ENCODE measurements at places on chromosomes 11 and 22.

DNA sequence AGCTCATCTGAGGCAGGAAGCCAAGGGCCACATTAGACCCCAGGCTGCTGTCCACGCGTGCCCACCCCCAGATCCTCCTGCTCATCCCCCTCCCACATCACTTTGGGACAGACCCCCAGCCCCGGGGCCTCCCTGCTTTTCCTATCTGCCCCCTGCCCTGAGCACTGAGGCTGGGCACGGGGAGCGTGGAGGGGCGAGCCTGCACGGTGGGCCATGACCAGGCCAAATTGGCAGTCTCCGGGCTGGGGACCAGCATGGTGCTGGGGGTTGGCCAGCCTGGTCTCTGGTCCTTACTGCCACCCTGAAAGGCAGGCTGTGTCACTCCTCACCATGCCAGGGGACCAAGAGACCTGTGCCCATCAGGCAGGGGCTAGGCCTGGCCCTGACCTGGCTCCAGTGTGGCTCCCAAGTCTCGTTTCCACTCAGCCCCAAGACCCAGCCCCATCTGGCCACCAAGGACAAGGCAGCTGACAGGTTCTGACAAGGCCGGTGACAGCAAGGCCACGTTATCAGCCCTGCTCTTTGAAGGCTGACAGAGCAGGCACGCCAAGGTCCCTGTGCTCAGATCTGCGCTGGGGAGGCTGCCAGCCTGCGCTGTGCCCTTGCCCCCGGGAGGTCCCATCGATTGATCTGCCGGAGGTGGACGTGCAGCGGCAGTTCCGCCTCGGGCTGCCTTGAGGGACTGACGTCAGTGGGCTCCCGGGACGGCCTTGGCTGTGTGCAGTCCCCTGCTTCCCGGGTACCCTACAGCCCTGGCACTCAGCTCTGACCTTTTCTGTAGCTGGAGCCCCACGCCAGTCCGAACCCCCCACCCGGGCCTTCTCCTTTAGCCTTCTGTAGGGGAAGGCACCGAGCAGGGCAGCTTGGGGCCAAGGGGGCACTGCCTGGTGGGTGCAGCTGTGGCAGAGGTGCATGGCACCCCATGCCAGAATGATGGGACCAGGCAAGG lies 3.6 kb downstream of the TNNI2 start:
- DNase-seq: no peak

- DNase-seq: no peak
Measured at GRCh38 chr11:115524572-115524971, 20.4 kb upstream of the CADM1 start.

DNA sequence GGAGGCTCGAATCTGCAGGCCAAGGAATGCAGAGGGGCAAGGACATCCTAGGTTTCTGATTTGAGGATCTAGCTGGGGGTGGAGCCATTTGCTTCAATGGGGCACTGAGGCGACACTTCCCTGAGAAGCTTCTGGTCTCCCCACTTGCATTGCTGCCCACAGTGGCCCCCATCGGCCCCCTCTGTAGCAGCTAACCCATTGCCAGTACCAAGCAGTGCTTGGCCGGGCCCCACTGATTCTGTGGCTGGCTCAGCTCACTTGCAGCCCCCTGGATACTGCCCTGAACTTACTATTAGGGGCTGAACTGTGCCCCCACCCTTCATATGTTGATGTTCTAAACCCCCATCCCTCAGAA lies 42.9 kb upstream of the SHISAL1 start:
- DNase-seq: no peak

DNA sequence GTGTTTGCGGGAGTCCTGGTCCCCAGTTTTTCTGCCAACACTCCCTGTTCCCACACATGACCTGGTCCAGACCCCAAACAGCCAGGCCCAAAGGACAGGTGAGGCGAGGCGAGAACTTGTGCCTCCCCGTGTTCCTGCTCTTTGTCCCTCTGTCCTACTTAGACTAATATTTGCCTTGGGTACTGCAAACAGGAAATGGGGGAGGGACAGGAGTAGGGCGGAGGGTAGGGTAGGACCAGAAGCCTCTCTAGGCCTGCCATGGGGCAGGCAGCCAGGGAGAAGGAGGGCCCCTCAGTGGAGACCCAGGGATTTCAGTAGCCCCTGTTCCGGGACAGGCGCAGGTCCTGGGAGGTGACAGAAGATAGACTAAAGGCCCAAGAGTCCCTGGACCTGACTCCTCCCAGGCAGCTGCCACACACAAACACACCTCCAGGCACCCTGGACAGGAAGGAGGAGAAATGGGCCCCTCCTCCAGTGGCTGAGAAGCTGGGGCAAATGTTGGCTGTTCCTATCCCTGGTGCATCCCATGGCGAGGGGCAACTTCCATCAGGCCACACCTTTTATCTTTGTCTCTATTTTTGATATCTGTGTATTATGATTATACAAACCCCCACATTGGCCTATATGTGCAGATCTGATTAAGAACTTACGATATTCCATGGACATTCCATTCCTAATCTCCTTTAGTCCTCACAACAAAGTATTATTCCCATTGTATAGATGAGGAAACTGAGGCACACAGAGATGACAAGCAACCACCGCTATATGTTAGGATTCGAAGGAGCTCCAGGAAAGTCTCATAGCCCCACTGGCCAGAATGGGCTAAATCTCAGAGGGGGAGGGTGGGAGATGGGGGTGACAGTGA lies 626 bp upstream of the F2 start:
- no peak for DNase-seq

DNA sequence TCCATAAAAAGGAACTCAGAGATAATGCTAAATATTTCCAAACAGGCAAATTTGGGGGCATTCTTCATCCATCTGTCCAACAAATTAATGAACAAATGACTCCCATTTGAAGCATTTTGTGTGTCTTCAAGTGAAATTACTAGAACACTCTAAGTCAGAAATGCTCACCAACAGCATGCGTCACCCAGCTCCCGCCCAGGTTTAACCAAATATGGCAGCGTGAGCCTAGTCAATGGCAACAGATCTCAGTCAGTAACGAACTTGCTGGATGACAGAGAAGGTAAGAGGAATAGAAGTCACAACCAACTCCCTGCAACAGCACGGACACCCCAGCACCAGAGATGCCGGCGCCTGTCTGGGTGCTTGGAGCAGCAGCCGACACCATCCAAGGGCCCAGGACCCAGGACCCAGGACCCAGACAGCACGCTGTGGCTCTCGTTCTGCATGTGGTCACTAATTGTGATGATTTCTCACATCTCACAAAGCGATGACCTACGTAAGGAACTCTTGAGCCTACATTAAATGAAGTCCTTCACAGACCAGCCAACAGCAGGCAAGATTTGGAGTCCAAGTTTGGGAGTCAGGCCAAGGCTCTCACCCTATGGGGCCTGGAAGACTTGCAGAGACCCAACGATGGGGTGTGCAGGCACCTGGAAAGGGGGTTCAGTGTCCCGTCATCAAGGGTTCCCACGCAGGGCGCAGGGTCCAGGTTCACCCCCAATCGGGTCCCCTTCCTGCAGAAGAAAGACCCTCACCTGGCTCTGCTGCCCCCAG lies 556.9 kb downstream of the BRD1 start:
- DNase-seq: no peak

DNA sequence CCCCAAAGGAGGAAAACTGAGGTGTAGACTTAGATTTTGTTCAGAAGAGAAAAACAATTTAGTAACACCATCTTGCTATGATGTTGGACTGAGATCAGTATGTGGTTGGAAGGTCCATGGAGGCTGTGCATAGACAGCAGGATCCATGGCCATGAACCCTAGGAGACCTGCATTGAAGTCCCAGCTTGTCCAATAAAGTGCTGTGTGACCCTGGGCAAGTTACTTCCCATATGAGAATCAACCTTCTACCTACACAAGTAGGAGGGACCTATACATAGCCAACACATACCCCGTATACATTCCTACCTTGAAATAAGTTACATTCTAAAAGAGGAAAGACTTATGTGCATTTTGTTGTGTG lies 27.3 kb upstream of the ZNRF3 start:
- no peak for DNase-seq

- no peak for DNase-seq
Measured at GRCh38 chr11:69328231-69328630, 34.3 kb downstream of the MYEOV start.

DNA sequence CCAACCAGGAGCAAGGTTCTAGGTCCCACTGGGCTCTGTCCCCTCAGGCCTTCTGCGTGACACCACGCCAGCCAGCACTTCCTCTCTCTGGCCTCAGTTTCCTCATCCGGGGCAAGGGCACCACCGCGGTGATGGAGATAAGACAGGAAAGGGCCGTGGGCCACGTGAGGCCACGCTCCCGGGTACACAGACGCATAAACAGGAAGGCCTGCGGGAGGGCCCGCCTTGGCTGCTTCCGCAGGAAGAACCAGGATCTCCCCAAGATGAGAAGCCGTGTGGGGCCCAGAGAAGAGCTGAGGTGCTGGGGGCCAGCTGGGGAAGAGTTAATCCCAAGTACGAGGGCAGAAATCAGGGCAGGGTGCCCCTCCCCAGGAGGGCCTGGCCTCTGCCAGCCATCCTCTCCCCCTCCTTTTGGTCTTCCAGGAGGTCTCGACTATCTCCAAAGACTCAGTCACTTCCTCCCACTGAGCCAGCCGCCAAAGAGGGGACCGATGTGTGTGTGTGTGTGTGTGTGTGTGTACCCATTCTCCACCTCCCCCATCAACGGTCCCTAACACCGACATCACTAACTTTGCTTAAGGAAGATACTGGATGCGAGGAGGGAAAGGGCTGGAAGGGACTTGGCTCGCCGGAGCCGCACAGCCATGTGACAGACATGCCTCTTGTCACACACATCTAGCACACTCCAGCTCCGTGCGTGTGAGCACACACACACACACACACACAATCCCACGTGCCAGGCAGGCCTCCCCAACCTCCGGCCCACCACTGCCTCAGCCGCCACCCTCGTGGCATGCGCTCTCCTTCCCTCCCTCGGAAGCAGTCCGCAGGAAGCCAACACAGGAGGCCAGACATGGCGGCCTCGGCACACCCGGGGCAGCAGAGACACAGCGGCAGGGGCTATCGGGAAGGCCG lies 1.4 kb downstream of the MFNG start:
- DNase-seq: no peak

GRCh38 chr22:20510811-20511577 lies 3.6 kb downstream of the MED15 start:
- DNase-seq: no peak

DNA sequence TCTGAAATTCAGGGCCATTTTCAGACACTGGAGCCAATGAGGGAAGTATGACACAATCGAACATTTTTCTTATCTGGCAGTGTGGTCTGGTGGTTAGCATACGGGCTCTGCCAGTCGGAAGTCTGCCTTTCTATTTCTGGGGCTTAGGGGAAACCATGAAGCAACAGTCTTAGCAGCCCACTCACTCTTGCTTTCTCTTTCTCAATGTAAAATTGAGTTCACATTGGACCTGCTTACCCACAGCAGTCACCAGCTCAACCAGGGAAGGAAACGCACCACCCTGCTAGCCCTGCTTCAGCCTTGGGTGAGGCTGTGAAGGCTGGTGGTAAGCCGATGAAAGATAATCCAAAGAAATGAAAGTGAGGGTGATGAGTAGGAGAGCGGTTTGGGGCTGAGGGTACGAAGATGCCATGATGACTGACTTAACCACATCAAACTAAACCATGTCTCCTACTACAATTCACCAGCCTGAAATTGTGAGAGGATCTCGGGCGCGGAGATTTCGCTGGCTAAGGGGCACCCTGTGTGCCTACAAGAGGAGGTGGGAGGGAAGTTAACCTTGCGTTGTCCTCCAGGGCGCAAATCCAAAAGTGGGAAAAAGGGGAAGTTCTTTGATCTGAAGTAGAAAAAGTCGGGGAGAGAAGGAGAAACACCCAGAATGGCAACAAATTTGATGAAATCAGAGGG lies 2.0 kb upstream of the LMO2 start:
- DNase-seq: no peak
